Hippocampal formation (tissue), 2 donors: ENCODE measurements at places on chromosomes 7 and 10.

DNA sequence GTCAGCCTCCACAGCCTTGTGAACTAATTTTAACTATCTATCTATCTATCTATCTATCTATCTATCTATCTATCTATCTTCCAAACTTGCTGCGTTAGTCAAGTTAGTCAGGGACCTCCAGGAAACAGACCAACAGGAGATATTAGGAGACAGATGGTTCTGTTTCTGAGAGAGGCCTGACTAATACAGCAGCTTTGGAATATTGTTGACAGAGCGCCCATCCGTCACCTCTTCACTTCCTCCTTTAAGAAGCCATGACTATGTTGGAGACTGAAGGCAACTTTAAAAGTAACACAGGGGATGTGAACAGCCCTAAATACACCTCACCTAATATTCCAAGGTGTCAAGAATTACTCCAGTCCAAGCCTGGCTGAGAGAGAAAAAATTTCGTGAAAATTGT, 280.9 kb upstream of the IGFBP3 start:
- no peak for DNase-seq

- DNase-seq: no peak
Measured at GRCh38 chr7:44460325-44460724, 30.1 kb downstream of the NUDCD3 start.

GRCh38 chr7:142711746-142712616, 37.3 kb upstream of the PRSS1 start:
- DNase-seq: no peak

- no peak for DNase-seq
Measured at GRCh38 chr10:36194276-36194675, 552.2 kb upstream of the FZD8 start.

DNA sequence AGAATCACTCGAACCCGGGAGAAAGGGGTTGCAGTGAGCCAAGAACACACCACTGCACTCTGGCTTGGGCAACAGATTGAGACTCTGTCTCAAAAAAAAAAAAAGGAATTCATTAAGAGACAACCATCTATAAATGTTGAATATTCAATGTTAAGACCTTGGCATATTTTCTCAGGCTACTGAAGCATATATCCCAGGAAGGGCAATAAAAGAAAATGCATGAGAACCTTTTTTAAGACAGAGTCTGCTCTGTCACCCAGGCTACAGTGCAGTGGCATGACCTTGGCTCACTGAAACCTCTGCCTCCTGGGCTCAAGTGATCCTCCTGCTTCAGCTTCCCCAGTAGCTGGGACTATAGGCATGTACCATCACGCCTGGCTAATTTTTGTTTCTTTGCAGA, 165.0 kb downstream of the JMJD1C start:
- no peak for DNase-seq

DNA sequence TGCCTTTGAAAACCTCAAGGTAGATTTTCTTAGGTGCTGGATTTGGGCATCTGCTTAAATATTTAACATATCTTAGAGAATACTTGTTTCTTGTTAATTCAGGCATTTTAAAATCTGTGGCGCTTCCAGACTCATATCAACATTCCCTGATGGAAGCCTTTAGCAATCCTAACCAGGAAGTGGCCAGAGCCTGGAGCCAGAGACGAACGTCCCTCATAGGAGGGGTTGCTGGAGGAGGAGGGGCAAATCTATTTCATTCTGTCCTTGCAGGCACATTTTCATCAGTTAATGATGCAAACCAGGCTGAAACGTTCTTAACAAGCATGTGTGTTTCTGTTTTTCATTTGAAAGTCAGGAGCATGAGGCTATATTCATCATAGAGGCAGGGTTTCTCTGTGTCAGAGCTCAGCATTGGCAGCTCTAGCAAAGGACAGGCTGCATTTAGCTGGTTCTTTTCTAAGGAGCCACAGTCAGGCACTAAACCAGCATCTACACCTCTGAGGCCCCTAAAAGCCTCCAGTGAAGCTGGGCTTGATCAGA, 17.8 kb upstream of the IFIT2 start:
- peak; percentile 83 for DNase-seq

DNA sequence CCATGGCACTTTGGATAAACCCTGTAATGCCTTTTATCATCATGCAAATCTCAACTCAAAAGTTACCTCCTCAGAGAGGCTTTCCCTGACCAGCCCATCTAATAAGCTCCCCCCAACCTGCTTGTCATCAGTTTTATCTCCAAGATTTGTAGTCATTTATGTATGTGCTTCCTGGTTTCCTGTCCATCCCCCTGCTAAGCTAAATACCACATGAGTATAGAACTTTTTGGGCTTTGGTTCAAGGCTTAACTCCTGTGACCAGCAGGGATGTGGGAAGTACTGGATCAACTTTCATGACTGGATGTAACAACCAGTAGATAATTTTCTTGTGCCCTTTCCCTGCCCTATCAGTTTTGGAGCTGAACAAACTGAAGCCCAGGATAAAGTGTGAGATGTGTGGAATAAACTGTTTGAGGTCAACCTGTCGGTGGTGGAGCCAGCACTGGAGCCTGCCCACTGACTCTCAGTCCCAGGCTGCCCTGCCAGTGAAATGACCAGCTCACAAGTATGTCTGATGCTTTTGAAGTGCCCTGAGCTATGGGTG, 148.6 kb downstream of the CYP26A1 start:
- no peak for DNase-seq

- DNase-seq: no peak
Measured at GRCh38 chr7:9945131-9945530, 1028.5 kb upstream of the PHF14 start.

GRCh38 chr10:95242581-95243317, 48.1 kb downstream of the PDLIM1 start:
- DNase-seq: peak; percentile 10

DNA sequence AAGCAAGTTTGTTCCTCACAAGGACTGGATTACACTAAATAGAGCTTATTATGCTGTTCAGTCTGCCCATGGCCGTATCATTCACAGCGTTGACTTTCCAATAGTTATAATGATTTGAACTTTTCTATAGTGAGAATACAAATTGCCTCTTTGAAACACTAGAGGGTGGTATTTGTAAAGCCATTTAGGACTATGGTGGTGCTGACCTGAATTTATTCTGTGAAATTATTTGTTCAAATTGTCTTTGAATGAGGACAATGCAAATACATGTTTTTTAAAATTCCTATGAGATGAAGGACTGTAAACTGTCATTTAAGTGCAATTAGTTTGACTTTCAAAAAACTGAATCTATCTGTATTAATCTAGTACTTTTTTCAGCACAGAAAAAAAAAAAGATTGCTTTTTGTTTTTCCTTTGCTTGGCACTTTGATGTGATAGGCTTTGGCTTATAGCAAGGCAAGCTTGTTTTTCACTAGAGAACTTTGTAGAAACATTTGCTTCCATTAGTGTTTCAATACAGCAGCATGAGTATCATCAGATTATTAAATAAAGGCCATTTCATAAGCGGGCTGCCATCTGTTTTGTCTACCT, 122.7 kb upstream of the TMEM229A start:
- no peak for DNase-seq

- DNase-seq: no peak
Measured at GRCh38 chr10:637771-638195, 51.7 kb downstream of the DIP2C start.

DNA sequence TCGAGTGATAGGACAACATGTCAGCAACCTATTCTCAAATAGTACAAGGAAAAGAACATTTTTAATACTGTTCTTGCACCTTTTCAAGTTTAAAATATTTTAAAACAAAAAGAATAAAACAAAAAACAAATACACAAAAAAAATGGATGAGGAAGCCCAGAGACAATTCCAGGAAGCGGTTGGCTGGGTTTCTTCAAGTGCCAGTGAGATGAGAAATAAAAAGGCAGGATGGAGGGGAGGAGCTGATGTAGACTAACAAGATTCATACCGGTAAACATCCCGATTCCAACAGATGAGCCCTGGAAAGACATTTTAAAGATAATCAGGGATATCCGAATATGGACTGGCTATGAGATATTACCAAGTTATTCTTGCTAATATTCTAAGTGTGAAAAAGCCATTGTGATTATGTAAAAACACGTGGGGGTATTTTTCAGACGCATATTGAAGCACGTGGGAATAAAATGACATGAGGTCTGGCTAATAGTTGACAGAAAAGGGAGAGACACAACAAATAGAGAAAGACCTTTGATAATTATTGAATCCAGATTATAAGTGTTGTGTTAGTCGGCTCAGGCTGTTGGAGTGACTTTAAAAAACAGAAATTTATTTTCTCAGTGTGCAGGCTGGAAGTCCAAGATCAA, 101.3 kb upstream of the LRRC4 start:
- DNase-seq: no peak

DNA sequence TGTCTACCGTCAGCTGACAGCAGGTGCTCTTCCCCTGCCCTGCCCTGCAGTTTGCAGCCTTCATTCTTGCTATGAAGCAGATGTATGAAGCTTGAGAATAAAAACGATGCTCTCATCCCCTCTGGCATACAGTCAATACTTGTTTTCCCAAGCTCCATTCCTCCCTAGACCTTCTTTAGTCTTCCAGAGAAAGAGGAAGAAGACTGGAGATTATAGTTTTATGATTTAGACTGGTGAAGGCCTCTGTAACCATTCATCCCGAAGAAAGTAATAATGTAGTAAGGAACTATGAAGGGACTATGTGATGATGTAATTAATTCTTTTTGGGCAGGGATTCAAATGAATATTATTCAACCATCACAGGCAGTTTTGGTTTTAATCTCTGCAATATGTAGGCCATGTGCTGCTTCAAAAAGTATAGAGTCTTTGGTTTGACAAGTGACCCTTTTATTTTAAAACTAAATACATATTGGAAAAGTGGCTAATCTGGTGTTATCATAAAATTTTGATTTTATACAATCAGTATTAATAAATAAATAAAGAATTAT, 242.4 kb upstream of the KIAA1217 start:
- no peak for DNase-seq

- DNase-seq: no peak
Measured at GRCh38 chr10:35040760-35041501, 49.2 kb downstream of the CUL2 start.

DNA sequence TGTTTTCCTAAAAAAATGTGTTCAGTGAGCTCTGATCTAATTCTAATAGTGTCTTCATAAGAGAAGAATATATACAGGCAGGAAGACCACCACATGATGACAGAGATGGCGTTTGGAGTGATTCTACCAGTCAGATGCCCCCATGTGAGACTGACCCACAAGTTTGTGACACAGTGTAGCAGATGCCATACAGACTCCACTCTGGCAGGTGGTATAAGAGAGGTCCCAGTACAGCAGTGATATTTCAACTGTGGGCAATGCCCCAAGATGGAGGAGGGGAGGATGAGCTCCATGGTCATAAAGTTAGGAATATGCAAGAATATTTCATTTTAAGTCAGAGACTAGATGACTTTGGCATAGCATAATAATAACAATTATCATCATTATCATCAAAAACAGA, 1022.6 kb downstream of the KCNMA1 start:
- DNase-seq: no peak

DNA sequence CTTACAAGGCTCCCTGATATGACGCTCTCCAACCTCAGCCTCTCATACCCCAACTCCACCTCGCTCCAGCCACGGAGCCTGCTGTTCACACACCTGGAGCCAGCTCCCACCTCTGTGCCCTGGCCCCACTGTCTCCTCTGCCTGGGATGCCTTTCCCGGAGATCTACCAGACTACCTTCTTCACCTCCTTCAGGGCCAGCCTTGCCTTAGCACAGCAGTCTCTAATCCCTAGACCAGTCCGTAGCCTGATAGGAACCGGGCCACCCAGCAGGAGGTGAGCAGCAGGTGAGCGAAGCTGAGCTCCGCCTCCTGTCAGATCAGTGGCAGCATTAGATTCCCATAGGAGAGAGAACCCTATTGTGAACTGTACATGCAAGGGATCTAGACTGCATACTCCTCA, 23.2 kb upstream of the SMURF1 start:
- no peak for DNase-seq

- DNase-seq: no peak
Measured at GRCh38 chr7:157397731-157398691, 61.2 kb downstream of the DNAJB6 start.

- DNase-seq: no peak
Measured at GRCh38 chr10:109924087-109924486, 776 bp upstream of the XPNPEP1 start.

DNA sequence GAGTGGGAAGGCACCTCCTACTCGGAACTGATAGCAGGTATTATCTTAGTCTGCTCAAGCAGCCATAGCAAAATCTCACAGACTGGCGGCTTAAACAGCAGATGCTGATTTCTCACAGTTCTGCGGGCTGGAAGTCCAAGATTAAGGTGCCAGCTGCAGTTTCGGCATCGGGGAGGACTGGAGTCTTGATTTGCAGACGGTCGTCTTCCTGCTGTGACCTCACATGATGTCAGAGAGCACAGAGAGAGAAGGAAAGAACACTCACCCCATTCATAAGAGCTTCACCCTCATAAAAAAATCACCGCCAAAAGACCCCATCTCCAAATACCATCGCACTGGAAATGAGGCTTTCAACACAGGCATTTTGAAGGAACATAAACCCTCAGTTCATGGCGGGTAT, 216.5 kb upstream of the PITRM1 start:
- DNase-seq: no peak

DNA sequence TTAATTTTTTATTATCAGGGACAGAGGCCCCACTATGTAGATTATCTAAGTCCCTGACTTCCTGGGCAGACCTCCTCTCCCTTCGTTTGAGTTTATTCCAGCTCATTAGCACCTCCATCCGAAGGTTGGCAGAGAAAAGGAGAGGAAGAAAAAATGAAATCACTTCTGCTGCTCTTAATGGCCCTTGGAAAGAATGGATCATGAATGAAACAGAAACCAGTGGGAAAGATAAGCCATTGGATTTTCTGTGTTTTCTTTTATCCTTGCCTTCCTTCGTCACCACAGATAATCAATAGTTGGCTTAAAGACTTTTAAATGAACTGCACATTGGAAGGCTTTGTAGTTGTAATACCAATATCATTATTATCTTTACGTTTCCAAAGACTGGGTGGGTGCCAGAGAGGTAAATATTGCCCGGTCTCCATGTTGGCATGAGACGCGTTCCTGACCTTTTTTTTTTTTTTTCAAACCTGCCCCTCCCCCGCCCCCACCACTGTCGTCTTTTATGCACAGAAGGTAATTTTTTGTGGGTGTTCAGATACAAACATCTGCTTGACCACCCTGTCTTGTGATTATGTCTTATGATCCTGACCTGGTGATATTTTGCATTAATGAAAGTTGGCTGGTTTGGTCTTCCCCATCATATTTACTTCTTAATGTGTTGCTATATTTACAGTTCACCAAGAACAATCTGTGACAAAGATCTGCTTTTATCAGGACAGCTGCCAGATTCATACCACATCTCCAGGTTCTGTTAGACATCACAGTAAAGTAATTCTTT, 116.8 kb downstream of the ARID5B start:
- DNase-seq: no peak

- DNase-seq: no peak
Measured at GRCh38 chr7:46153951-46154787, 233.1 kb upstream of the IGFBP3 start.

GRCh38 chr7:48046458-48046857, 11.1 kb downstream of the C7orf57 start:
- DNase-seq: no peak

DNA sequence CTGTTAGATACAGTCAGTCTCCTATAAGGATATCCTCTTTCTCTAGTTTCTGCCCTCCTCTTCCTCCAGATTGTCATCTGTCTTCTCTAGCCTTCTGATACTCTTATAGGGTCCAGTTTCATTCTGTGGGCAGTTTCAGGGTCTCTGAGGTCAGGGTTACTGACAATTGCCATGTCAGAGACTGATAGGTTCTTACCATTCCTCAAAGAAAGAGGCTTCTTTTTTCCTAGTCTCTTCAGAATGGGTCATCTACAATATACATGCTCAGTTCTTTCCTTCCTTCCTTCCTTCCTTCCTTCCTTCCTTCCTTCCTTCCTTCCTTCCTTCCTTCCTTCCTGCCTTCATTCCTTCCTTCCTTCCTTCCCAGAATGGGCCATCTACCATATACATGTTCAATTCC, 48.1 kb upstream of the TAS2R16 start:
- no peak for DNase-seq
